ENCODE measurements at places on chromosomes 1 and 21.

DNA sequence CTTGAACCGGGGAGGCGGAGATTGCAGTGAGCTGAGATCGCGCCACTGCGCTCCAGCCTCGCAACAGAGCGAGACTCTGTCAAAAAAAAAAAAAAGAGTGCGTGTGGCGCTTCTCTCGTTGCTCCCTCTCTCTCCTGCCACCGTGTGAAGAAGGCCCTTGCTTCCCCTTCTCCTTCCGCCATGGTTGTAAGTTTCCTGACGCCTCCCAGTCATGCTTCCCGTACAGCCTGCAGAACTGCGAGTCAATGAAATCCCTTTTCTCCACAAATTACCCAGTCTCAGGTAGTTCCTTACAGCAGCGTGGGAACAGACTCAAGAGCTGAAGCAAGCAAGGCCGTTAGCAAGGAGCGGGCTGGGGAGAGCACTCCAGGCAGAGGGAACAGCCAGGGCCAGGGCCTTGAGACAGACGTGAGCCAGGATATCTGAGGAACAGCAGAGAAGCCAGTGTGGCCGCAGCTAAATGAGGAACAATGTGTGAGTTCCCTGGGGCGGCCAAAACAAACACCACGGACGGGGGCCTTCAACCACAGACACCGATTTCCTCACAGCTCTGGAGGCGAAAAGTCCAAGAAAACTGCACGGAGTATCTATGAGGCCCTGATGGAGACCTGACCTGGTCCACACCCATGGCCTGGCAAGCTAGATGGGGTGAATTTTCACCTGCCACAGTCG lies 54.2 kb upstream of the ETS2 start:
- DNase-seq, result no peak

DNA sequence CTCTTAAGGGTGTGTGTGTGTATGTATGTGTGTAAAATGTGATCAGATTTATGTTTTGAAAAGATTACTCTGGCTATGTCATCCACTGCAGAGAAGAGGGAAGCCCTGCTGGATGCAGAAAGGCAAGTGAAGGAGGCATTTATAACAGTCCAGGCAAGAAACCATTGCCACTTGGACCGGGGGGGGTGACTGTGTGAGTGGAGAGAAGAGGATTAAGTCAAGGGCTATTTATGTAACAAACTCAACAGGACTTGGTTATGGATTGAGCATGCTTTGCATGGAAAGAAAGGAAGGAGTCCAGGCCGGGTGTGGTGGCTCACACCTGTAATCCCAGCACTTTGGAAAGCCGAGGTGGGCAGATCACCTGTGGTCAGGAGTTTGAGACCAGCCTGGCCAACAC lies 143.0 kb downstream of the URB2 start:
- DNase-seq, result no peak

GRCh38 chr1:170660281-170660713 lies 3.6 kb upstream of the PRRX1 start:
- peak; percentile 54 for DNase-seq

DNA sequence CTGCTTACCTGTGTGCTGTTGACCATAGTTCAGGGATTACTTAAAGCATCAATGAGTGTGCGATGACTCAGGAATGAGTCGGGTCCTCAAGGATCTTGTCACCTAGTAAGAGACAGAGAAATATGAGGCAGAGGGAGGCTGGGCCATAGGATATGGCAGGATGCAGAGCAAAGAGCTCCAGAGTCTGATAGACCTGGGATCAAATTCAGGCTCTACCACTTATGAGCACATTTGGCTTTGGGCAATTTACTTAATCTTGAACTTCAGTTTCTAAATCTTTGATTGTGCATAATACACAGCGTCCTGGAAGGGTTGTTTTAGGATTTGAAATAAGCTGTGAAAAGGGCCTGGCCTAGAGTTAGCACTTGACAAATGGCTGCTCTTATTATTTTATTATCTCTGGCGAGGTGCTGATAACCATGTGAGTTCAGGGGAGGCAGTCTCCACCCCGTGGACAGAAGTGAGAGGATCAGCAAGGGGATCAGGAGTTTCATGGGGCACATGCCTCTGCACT lies 94.5 kb downstream of the ROR1 start:
- no peak for DNase-seq

- DNase-seq, result no peak
Observed at GRCh38 chr1:50593515-50593914, 170.3 kb upstream of the DMRTA2 start.

- no peak for DNase-seq
Observed at GRCh38 chr1:29278124-29278523, 41.8 kb downstream of the PTPRU start.

- DNase-seq, result no peak
Observed at GRCh38 chr21:31221043-31221442, 123.0 kb downstream of the TIAM1 start.

GRCh38 chr1:226679853-226680516 lies 59.1 kb downstream of the ITPKB start:
- DNase-seq, result peak; percentile 93

DNA sequence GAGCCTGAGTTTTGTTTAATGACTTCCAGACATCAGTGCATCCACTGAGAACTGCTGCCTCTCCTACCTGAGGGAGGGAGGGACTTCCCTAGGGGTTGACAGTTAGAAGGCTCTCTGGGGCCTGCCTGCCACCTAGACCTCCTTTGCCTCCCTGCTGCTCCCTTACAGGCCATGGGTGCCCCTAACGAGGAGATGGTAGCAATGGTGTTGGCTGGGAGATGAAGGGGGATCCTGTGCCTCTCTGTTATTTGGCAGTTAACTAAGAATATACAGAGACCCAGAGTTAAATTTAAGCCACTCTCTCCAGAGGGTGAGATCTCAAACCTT lies 66.1 kb downstream of the UBE2U start:
- DNase-seq, result no peak

DNA sequence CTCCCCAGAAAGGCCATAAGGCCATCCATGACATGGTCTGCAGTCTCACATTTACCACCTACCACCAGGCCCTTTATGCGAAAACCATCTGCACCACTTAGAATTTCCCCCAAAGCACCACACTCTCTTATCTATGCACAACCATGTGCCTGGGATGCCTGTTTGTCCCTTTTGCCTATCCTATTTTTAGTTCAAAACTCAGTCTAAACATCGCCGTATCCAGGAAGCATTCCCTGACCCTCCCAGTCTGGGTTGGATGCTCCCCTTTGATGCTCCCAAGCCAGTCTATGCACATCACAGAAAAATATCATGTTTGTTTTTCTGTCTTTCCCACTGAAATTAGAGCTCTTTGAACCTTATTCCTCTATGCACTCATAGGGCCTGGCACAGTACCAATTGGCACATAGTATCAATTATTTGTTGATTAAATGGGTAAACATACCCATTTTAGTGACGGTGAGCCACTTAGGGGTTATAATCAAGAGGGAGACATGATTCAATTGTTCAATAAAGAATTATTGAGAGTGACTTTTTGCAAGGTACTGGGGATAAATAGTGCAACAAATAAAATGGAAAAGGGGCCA lies 6.7 kb downstream of the MPL start:
- no peak for DNase-seq

DNA sequence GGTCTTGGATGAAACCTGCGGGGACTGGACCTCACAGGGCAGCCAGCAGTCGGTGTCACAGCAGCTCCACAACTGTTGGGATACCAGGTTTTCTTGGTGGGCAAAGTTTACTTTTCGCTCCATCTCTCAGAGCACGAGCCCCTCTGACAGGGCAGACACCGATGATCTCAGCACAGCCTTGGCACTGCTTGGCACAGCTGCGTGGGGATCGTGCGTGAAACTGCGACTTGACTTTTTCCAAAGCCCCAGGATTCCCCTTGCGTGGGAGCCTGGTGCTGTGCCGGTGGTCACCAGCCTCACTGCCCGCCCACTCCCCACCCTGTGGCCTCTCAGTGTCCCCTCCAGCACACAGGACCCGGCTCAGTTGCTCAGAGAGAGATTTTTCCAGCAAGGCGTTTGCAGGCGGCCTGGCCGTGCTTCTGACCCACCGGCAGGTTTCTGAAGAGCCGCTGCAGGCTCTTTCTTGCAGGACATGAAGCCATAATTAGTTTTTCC lies 57.3 kb downstream of the SIK1 start:
- DNase-seq, result no peak

GRCh38 chr1:63548877-63549276 lies 25.6 kb downstream of the EFCAB7 start:
- DNase-seq, result no peak

DNA sequence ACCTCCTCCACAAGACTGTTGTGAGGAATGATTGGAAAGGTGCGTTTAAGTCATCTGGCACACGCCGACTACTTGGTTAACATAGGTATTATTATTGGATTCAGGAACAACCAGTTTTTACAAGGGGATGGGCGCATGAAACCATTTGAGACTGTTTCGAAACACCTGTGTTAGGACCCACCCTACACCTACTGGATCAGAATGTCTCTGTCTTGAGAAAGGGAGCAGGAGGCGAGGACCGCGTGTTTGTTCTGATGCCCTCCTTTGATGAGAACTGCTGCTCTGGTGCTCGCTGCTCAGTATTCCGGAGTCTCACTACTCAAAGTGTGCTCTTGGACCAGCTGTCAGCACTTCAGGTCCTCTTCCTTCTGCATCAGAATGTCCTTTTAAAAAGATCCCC lies 7.3 kb downstream of the H6PD start:
- DNase-seq, result no peak

GRCh38 chr1:19723874-19724273 lies 59.2 kb downstream of the HTR6 start:
- no peak for DNase-seq

GRCh38 chr1:223872308-223872901 lies 26.7 kb upstream of the TP53BP2 start:
- no peak for DNase-seq

Measured in right forelimb (tissue), 1 donor.